ENCODE measurements at places on chromosomes 6 and 20.

DNA sequence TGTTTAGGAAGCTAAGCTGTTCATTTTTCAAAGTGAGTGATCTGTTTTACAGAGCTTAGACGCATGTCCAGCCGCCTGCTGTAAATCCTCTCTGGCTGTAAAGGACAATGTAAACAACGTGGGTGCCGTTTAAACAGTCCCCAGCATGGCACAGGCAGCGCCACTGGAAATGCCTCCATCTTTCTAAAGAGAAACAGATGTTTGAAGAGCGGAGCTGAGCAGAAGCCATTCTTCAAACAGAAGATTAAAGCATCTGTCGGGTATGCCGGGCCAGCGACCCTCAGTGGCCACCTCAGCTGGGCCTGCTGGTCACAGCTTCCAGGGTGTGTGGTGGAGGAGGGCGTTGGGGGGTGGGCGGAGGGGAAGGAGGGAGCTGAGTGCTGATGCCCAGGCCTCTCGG lies 138.6 kb downstream of the ERMARD start:
- no peak for DNase-seq

- DNase-seq = no peak
These were observed 6.2 kb upstream of the RAET1E start for GRCh38 chr6:149903938-149904611.

DNA sequence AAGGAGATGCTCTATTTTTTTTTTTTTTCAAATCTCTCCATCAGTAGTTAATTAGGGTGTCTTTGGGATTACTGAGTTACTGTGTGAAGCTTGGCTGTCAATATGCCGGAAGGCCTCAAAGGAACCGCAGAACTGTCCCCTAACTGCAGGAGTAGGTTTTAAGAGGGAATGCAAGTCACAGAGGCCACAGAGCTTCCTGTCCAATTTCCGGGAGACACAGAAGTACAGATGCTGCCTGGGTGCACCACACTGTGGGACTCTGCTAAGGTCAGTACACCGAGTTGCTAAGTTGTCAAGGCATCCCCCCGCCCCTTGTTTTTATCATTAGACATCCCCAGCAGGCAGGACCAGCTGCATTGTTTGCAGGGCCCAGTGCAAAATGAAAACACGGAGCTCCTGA lies 120.2 kb upstream of the RAB32 start:
- no peak for DNase-seq

- no peak for DNase-seq
These were observed 75.9 kb downstream of the ATG5 start for GRCh38 chr6:106249658-106250057.

DNA sequence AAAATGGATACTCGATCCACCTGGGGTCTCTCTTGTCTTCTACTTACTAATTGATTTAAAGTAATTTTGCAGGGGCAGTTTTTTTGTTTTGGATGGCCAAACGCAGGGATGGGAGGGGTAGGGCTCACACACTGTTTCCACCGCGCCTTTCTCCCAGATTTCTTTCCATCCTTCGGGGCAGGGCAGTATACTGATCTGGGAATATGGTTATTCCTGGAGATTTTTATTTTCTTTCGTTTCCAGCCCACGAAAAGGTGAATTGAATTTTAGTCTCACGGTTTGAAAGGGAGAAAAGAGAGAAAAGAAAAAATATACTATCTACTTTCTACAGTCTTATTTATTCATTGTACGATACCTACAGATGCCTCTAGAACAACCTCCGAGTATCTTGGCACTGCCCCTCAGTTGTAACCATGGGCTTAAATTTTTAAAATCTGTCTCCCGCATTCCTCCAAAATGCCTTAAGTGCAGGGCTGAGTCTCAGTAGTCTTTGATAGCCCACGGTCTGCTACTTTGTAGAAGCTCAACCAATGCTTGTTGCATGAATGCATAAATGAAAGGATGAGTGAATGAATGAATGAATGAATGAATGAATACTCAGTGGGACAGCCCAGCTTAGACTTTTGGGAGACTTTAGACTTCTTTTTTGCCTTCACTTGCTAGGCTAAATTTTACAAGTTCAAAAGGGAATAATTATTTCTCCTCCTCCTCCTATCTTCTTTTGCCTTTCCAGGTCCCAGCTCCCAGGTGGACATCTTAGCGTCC lies 18.1 kb upstream of the TRIM27 start:
- DNase-seq = no peak

- peak; percentile 89 for DNase-seq
These were observed 128.8 kb downstream of the FOXO3 start for GRCh38 chr6:108689272-108690161.

DNA sequence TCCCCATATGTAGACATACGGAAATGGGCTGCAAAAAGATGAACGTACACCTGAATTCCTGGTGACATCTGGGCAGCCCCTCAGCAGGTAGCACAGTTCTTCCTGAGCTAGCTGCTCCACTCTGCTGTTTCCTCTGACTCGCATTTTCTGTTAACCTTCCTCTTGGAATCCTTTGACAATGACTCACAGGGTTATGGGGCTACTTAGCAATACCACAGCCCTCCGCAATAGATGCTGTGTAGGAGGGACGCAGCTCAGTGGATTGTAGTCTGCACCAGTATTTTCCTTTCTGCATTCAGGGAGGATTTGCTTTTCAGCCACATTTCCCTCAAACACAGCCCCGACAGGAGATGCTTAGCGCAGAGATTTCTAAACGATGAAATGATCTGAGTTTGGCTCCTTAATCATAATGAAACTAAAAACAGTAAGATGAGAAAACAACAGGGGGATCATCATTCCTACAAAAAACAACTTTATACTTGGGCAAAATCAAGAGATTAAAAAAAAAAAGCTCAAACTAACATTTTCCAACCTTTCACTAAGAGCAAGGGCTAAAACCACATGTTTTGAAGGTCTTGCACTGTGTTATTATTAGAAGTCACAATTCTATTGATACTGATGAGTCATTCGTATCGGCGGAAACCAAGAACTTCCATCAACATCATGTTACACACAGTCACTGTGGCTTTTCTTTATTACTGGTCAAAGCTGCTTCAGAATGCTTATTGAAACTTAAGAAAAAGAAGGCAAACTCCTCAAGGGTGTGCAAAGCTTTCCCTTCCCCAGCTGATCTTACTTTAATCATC lies 12.2 kb downstream of the BACH2 start:
- DNase-seq = peak; percentile 82

- DNase-seq = no peak
These were observed 43.3 kb upstream of the IRF4 start for GRCh38 chr6:347951-348859.

DNA sequence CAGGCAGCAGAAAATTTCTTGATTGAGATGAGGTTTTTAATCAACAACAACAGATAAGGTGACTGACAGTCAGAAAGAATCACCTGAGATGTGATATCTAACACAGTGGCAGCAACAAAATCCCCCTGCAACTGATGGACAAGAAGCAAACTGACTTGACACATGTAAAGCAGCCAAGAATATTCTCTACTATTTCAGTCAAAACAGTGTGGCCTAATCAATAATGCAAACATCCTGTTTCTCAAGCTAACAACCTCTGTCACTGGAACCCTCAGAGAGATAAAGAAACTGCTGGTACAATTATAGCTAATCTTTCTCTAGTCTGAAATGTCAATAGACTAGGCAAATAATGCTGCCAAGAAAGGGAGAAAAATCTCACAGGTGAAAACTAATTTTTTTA lies 4.6 kb upstream of the CGA start:
- DNase-seq = no peak

- no peak for DNase-seq
These were observed 27.2 kb downstream of the PNPLA1 start for GRCh38 chr6:36297051-36297450.

GRCh38 chr20:34943808-34944567 lies 11.6 kb downstream of the GSS start:
- no peak for DNase-seq

GRCh38 chr20:61629602-61630390 lies 377.7 kb downstream of the CDH4 start:
- DNase-seq = no peak

- DNase-seq = no peak
These were observed 6.9 kb upstream of the BIRC7 start for GRCh38 chr20:63228806-63229205.

DNA sequence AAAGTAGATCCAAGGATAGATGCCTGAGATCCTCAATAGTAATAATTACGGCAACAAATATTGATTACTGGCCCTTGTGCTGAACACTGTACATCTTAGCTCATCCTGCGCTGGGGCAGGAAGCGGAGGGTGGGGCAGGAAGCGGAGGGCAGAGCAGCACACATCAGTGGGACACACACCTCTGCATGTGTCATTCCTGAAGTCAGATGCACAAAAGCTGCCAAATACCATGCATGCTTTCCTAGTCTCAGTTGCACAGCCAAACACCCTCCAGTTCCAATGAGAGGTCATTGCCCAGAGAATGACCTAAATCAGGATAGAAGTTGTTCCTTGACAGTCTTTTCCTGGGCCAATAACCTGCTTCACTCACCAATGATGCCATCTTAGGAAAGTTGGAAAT lies 74.4 kb upstream of the FOXC1 start:
- DNase-seq = no peak

GRCh38 chr6:133697666-133698065 lies 191.2 kb upstream of the TCF21 start:
- no peak for DNase-seq

GRCh38 chr20:58836616-58837204 lies 14.0 kb downstream of the GNAS-AS1 start:
- no peak for DNase-seq

DNA sequence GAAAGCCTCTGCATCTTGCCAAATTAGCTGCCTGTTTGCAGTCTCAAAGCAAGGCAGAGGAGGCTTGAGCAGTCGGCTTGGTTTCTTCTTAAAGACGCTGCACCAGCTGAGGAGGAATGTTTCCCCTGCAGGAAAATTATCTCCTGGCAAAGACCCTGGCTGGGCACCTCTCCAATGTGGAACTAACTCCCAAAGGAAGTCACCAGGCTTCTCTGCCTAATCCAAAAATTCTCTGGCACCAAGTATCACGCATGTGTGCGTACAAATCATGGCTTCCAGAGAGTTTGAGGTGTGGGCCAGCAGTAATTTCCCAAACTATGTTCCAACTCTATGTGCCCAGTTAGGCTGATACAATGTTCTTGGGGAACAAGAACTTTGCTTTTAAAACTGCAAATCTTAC lies 176.2 kb downstream of the KIF16B start:
- DNase-seq = no peak

All from AG04450 (cell line).